ENCODE measurements at places on chromosomes 2 and 18.

- DNase-seq: no peak
Observed at GRCh38 chr18:70453058-70453775, 164.4 kb downstream of the SOCS6 start.

GRCh38 chr2:154724194-154724797 lies 25.8 kb downstream of the KCNJ3 start:
- no peak for DNase-seq

DNA sequence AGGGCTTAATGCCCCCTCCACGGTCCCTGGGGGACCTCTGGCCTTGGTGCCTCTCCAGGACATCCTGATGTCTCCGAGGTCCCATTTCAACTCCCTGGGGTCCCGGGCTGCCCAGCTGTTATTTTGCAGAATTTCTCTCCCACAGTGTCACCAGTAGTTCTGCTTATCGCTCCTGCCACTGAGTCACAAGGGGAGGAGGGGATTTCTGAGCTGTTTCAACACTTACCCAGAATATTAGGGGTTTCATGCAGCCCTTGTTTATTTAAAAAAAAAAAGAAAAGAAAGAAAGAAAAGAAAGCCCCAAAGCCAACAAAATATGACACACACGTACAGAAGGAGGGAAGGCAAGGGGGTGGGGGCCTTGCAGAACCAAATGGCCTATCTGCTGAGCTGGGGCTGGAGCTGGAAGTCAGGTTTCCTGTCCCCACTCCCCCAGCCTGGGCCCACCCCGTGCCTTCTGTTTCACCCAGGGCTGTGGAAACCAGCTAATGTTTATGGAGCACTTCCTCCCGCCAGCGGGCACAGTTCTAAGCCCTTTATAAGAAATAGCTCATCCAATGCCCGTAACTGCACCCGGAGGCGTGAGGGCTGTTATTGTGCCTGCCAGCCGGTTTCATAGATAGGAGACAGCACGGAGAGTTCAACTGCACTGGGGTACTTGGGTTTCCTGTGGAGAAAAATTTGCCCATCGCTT lies 8.4 kb upstream of the ARID5A start:
- no peak for DNase-seq

GRCh38 chr2:175355246-175355645 lies 173.7 kb upstream of the ATP5MC3 start:
- no peak for DNase-seq

- DNase-seq: no peak
Observed at GRCh38 chr2:79292239-79292957, 132.8 kb upstream of the REG3A start.

- no peak for DNase-seq
Observed at GRCh38 chr2:42360493-42360889, 526 bp downstream of the COX7A2L start.

- no peak for DNase-seq
Observed at GRCh38 chr2:149152469-149152953, 114.0 kb downstream of the LYPD6B start.

GRCh38 chr18:46155641-46156051 lies 51.5 kb downstream of the HAUS1 start:
- no peak for DNase-seq

- DNase-seq: no peak
Observed at GRCh38 chr18:40168026-40168425, 1787.0 kb upstream of the PIK3C3 start.

GRCh38 chr2:112958428-112959108 lies 19.2 kb upstream of the IL36G start:
- peak; percentile 42 for DNase-seq

GRCh38 chr2:43098539-43098938 lies 127.9 kb downstream of the ZFP36L2 start:
- no peak for DNase-seq

GRCh38 chr2:33509908-33510585 lies 33.6 kb downstream of the RASGRP3 start:
- DNase-seq: no peak

GRCh38 chr2:40034198-40034597 lies 255.1 kb upstream of the THUMPD2 start:
- DNase-seq: no peak

DNA sequence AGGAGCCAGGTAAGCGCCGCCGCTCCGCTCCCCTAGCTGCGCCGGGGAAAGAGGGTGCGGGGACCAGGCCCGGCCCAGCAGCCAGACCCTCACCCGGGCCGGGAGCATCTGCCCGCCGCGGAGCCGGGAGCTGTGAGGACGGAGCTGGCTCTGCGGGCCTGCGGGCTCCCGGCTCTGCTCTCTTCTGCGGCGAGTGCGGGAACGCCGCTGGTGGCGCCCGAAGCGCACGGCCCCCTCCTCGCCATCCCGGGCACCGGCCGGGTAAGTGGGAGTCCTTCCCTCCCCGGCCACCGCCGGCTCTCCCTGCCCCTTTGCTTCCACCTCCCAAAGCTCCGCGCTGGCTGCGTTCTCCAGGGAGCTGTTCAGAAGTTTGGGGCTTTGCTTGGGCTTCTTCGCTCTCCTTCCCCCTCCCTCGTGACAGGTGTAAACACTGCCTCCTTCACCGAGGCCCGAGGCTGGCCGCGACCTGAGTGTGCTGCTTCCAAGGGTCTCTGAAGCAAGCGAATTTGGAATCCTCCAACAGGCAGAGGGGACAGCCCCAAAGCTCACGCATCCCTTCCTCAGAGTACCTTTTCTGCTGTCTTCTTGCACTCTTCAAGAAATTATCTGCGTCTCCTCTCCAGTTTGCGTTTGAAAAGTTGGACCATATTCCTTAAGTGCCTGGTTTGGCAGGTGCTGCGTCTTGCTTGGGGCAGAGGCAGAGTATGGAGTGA lies 632 bp downstream of the AFTPH start:
- no peak for DNase-seq

GRCh38 chr2:45922577-45922988 lies 271.1 kb downstream of the PRKCE start:
- peak; percentile 76 for DNase-seq

GRCh38 chr18:37514953-37515352 lies 50.6 kb downstream of the CELF4 start:
- no peak for DNase-seq

- DNase-seq: no peak
Observed at GRCh38 chr2:81658227-81658626, 1353.7 kb upstream of the LRRTM1 start.

DNA sequence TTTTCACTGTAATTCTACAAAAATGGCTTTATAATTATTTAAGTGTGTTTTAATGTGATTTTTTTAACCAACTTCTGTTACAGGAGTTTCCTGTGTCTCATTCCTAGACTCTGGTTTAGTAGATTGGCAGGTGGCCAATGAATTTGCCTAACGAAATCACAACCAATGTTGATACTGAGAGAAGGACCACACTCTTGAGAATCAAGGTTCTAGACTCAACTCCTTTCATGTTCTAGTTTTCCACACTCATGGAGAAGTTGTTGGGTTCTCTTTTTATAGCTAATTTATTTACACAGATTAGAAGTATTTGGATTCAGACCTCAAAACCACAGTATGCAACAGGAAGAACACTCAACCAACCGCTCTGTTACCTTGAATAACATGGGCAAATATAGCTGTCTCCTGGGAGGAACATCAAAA lies 22.6 kb upstream of the USP34 start:
- no peak for DNase-seq

DNA sequence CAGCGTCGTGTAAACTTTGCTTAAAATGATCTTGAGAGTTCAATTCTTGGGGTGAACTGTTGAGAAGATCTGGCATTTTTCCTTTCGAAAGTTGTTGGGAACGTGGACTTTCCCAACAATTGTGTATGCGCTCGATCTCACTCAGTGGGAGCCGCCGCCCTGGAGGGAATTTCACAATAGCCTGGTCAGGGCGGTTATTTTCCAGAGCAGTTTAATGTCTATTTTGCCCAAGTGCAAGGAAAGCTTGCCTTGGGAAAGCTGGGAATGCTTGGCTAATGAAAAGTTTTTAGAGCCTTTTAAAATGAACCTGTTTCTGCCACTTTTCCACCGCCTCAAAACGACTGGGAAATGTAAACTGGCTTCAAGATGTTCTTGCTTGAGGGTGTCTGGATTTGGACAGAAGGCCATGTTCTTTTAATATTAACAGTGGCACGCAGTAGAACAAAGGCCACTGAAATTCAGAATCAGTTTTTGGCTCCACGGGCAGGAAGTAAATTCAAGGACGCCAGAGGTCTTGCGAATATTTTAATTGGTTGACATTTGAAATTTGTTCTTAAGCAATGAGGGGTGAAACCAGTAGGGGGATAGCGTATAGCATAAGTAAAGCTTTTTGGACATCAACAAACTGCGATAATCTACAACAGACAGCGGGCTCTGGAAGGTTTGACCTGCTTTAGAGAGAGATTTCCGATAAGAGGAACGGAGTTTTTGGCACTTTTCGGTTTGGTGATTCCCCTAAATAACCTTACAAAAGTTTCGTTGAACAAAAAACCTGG lies 1.2 kb downstream of the CFLAR start:
- peak; percentile 60 for DNase-seq

GRCh38 chr2:28117104-28117596 lies 226.6 kb downstream of the BABAM2 start:
- no peak for DNase-seq

GRCh38 chr2:186979439-186980116 lies 130.6 kb upstream of the ZSWIM2 start:
- no peak for DNase-seq

- DNase-seq: no peak
Observed at GRCh38 chr2:218755567-218756404, 26.2 kb upstream of the CYP27A1 start.

- no peak for DNase-seq
Observed at GRCh38 chr2:44786817-44787214, 154.7 kb upstream of the SIX3 start.

DNA sequence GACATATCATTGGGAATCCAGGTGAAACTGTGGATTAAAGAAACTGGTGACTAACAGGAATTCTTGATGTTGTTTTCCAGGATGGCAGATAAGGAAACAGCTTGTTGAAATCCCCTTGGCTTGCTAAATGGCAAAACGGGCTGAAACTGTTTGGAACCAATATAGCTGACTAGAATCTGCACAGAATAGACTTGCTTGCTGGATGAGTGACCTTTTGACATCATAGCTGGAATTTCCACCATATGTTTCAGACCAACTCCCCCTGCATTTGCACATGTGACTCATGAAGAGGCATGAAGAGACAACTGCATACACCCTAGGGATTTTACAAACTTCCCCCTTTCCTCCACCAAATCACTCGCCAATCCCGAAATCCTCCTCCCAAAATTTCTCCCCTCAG lies 87.7 kb upstream of the LYPD1 start:
- DNase-seq: no peak

- DNase-seq: no peak
Observed at GRCh38 chr2:20164734-20165478, 60.0 kb downstream of the SDC1 start.

- no peak for DNase-seq
Observed at GRCh38 chr2:182081602-182082260, 96.1 kb downstream of the PPP1R1C start.

DNA sequence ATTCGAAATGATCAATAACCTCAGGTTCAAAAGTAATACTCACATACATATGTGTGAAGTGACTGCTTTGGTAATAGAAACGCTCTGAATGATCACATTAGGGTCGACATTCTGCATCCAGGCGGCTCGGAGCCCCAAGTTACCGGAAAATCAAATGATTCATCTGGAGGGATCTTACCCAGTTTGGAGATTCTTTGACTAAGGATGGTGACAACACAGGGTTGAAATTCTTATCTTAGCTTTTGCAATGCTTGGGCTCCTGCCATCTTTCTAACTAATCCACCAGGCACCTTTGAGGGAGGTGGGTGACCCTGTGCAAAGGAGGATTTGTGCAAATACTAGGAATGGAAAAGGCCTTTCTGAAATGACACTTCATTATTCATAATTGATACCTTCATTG lies 10.8 kb downstream of the GBX2 start:
- DNase-seq: no peak

DNA sequence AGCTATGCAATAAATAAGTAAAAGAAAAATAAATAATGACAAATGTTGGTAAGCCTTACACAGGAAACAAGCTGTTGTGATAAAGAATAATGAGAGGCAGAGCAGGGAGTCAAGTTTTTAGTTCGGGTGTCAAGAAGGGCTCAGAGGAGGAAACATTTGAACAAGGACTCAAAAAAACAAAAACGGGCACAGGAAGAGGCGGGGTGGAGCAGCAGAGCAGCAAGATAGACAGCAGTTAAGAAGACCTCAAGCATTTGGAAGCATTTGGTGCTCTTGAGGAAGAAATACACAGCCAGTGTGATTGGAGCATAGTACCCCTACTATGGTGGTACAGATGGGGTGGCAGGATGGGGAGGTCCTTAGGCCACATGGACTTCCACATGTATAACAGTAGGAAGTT lies 2.8 kb downstream of the TMEM169 start:
- DNase-seq: peak; percentile 57

DNA sequence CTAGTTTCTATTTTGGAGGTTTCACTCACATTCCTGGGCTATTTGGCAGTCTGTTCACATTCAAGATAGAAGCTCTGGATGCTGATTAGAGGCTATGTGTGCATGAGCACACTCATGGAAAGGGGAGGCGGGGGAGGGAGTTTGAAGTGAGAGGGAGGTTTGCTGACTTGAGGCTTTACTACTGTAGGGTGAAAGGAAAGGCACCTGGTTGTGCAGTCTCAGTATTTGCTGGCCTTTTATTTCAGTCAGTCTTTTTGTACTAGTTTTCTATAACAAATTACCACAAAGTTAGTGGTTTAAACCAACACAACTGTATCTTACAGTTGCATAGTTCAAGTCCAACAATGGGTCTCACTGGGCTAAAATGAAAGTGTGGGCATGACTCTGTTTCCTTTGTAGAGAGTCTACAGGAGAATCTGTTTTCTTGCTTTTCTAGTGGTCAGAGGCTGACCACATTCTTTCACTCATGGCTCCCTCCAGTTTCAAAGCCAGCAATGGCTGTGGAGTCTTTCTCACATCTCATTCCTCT lies 47.7 kb upstream of the NR4A2 start:
- no peak for DNase-seq

DNA sequence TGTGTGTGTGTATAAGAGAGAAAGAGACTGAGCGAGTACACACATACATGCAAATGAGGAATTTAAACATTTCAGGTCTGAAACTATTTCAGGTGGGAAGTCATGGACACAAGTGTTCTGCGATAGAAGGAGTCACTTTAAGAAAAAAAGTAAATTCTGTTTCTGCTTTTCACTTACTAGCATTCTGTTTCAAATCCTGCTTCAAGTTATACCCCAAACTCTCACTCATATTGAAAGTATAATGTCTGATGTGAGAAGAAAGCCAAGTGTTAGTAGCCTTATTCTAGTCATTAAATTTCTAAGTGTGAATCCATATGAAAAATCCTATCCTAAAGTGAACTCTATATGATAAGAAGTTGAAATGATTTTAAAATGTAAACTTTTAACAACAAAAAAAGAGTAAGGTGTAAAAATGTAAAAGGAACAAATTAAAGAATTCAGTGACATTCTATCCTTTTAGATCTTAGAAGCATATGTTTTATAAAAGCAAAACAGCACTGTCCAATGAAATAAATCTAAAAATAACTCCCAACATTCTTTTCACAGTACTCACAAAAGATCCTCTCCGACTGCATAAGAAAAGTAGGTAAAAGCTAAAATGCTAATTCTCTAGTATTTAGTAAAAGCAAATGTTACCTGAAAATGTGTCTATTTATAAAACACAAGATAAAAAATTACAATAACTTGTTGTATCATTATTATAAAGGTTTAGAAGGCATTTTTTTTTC lies 570.6 kb downstream of the ZEB2 start:
- DNase-seq: no peak

Data from NCI-H1694 treated with DMSO at 0.1 percent for 48 hours (cell line).